ENCODE measurements at places on chromosomes 7 and 10. TPM values are rescaled to one million over a fixed set of nuclear protein-coding genes. Genes with fewer than 3 reads are reported as not detected.

GRCh38 chr7:37930226-37930948 is 9.9 kb downstream of the EPDR1 start:
- H3K27me3 ChIP-seq, result no peaks in the 10 kb centered on the region
- H3K4me3 ChIP-seq, result no peak overlapping the region
- no peaks in the 10 kb centered on the region for H3K4me1 ChIP-seq
- no peak for DNase-seq
- H3K36me3 ChIP-seq, result no peaks in the 10 kb centered on the region

DNA sequence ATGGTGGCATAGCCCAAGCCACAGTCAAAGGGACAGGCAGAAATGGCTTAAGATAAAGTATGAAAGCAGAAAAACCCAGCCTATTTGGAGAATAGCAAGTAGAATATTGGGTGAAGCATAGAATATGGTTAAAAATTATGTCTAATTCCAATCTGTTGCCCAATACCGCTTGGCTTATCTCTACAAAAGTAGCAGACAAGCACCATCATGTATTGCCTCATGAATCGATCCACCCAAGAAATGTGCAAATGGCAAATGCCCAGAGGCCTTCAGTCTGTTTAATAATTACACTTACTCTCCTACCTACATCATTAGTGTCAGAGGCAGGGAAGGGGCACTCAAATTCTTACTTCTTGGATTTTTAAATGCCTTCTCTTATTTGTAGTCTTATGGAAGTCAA is 130.9 kb upstream of the ADAM12 start:
- no peaks in the 10 kb centered on the region for H3K36me3 ChIP-seq
- H3K4me3 ChIP-seq, result no peak overlapping the region
- no peak overlapping the region for H3K27ac ChIP-seq
- H3K27me3 ChIP-seq, result peaks cover 10% of the 10 kb centered on the region

DNA sequence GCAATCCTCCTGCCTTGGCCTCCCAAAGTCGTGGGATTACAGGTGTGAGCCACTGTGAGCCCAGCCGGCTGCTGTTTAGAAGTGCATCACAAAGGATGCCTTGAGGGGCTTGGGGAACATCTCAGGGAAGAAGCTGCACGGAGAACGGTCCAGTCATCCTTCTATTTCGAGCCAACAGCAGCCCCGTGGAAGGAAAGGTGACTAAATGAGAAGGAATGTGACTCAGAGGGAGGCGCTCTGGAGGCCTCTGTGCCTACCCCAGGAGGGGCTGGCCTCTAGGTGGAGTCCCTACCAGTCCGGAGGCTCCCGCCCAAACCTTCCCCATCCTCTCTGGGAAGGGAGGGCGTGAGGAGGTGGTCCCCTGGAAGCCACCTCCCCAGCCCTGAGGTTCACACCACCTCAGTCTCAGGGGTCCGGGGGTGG is 76.2 kb downstream of the CTBP2 start:
- peaks cover 8% of the 10 kb centered on the region for H3K4me1 ChIP-seq
- H3K27ac ChIP-seq, result peak overlapping the region; percentile 61
- no peaks in the 10 kb centered on the region for H3K27me3 ChIP-seq
- DNase-seq, result no peak
- no peak overlapping the region for H3K4me3 ChIP-seq

GRCh38 chr7:116334555-116334954 is 124.2 kb downstream of the TES start:
- peaks cover 5% of the 10 kb centered on the region for H3K4me1 ChIP-seq
- no peaks in the 10 kb centered on the region for H3K36me3 ChIP-seq
- H3K4me3 ChIP-seq, result no peak overlapping the region
- H3K27ac ChIP-seq, result no peak overlapping the region
- DNase-seq, result no peak

GRCh38 chr10:119378737-119379067 is 163.8 kb downstream of the RGS10 start:
- no peaks in the 10 kb centered on the region for H3K36me3 ChIP-seq
- no peak overlapping the region for H3K4me3 ChIP-seq
- H3K4me1 ChIP-seq, result no peaks in the 10 kb centered on the region

GRCh38 chr10:131490991-131491594 is 179.6 kb upstream of the TCERG1L start:
- no peak overlapping the region for H3K27ac ChIP-seq
- H3K4me1 ChIP-seq, result no peaks in the 10 kb centered on the region
- no peaks in the 10 kb centered on the region for H3K36me3 ChIP-seq
- no peak overlapping the region for H3K4me3 ChIP-seq
- no peak for DNase-seq

DNA sequence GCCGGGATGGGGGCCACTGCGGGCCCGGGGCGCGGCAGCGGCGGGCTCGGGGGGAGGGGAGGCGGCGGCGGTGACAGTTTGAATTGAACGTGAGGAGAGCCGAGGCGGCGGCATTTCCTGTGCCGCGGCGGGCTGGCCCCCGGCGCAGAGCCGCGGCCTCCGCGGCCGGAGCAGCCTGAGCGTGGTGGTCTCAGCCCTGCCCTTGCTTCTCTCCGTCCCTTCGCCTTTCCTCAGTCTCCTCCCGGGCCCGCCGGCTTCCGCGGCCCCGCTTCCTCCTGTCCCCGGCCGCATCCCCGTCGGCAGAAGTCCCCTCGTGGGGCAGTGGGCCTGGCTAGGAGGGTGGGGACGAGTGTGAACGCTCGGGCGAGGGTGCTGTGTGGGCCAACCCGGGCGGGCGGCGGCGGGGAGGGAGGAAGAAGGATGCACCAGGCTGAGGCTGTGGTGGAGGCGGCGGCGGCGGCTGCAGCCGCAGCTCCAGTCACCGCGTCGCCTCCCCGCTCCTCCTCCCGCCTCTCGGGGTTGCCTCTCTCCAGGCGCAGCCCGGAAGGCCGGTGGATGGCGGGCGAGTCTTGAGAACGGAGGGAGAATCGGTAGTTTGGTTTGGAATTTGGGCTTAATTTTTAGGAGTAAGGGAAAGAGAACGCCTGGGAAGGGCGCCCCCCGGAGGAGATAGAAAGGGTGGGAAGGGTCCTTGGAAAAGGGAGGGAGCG is 690 bp downstream of the SEPTIN7 start:
- peaks cover 1% of the 10 kb centered on the region for H3K4me1 ChIP-seq
- H3K27ac ChIP-seq, result peak overlapping the region; percentile 94
- no peaks in the 10 kb centered on the region for H3K36me3 ChIP-seq
- DNase-seq, result peak; percentile 78
- peak overlapping the region; percentile 93 for H3K4me3 ChIP-seq
- no peaks in the 10 kb centered on the region for H3K27me3 ChIP-seq

GRCh38 chr10:56537984-56538383 is 176.9 kb upstream of the ZWINT start:
- H3K4me1 ChIP-seq, result no peaks in the 10 kb centered on the region
- H3K27ac ChIP-seq, result no peak overlapping the region
- no peak overlapping the region for H3K4me3 ChIP-seq
- H3K36me3 ChIP-seq, result no peaks in the 10 kb centered on the region
- no peak for DNase-seq

DNA sequence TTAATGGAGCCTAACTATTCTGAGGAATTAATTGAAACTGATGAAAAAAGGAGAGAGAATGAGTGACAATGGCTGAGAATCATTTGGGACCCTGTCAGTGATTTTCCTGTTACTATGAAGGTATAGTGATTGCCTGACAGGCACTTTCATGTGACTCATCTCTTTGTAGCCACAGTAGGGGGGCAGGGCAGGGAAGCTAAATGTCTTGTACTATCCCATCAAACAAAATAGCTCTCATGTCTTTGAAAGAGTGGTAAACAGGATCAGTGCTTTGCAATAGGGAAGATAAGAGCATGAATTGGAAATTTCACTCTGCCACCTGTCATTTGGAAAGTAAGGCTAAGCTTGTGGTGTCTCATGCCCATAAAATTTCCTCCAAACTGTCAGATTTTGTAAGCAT is 94.5 kb upstream of the GSDME start:
- H3K27ac ChIP-seq, result no peak overlapping the region
- H3K27me3 ChIP-seq, result no peaks in the 10 kb centered on the region
- no peaks in the 10 kb centered on the region for H3K4me1 ChIP-seq
- no peak overlapping the region for H3K4me3 ChIP-seq
- no peak for DNase-seq
- H3K36me3 ChIP-seq, result no peaks in the 10 kb centered on the region

- no peak overlapping the region for H3K4me3 ChIP-seq
- H3K36me3 ChIP-seq, result no peaks in the 10 kb centered on the region
- peaks cover 2% of the 10 kb centered on the region for H3K27me3 ChIP-seq
- no peak for DNase-seq
- no peaks in the 10 kb centered on the region for H3K4me1 ChIP-seq
- H3K27ac ChIP-seq, result no peak overlapping the region
Measured at GRCh38 chr7:154871507-154871906, 131.4 kb downstream of the PAXIP1 start.

GRCh38 chr7:15489383-15489782 is 72.4 kb downstream of the AGMO start:
- no peaks in the 10 kb centered on the region for H3K27me3 ChIP-seq
- DNase-seq, result no peak
- H3K4me1 ChIP-seq, result no peaks in the 10 kb centered on the region
- H3K36me3 ChIP-seq, result no peaks in the 10 kb centered on the region
- H3K4me3 ChIP-seq, result no peak overlapping the region

DNA sequence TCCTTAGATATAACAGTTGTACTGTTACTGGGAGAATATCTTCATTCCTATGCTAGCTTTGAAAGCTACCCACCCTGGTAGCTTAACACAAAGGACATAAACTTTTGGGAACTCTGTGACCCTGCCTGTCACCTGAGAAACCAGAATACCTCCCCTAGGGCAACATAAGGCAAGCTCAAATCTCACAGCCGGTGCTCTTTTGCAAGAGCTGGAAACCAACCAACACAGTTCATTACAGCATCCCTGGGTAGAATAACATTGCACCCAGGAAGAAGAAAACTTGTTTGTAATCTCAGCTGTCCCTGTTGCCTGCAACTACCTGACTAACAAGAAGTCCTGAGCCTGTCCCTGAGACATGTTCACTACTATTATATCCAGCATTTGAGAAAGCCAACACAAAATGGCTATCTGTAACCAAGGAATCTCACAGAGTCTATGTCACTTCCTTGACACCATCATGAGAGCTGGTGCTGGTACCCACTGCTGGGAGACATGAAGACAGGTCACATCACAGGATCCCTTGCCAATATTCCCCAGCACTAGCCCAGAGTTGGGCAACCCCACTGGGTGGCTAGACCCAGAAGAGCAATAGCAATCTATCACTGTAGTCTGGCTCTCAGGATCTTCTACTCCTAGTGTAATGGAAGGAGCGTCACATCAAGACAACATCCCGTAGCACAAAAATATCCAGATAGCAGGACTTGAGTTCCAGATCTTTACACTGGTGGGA is 31.3 kb downstream of the AKR1C3 start:
- H3K4me1 ChIP-seq, result peaks cover 36% of the 10 kb centered on the region
- no peaks in the 10 kb centered on the region for H3K27me3 ChIP-seq
- H3K27ac ChIP-seq, result peak overlapping the region; percentile 51
- peaks cover 14% of the 10 kb centered on the region for H3K36me3 ChIP-seq
- H3K4me3 ChIP-seq, result no peak overlapping the region
- no peak for DNase-seq

DNA sequence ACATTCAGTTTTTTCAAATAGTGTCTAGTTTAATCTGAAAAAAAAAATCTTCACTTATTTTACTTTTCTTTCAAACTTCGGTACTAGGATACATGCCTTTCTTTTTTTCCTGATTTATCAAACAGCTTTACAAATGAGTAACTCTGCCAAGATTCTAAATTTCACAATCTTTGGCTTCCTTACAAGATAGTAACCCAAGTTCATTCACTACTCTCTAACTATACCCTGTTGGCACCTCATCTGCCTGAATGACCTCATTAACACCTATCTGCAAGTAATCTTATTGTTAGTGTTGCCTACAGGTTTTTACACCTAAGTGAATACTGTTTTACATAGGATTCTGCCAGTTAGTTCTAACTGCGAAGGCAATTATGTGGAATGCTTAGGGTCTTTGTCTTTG is 159.8 kb downstream of the FOXP2 start:
- no peak overlapping the region for H3K27ac ChIP-seq
- no peaks in the 10 kb centered on the region for H3K4me1 ChIP-seq
- no peak for DNase-seq
- H3K4me3 ChIP-seq, result no peak overlapping the region
- H3K27me3 ChIP-seq, result no peaks in the 10 kb centered on the region
- H3K36me3 ChIP-seq, result no peaks in the 10 kb centered on the region

DNA sequence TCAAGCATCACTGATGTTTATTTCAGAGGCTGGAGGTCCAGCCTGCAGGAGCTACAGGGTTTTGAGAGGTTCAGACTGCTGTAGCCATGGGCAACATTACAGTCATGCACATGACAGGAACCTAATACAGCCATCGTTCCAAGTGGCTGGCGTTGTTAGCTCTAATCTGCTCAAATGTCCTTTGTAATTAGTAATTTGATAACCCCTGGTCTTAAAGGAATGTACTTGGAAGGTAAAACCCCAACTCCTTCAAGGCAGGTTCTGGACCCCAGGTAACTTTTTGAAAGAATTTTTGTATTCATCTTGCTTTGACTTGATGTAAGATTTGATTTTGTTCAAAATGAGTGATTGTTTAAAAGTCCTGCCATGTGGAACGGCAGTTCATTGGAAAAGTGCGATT is 34.7 kb upstream of the FOXI2 start:
- no peak overlapping the region for H3K27ac ChIP-seq
- DNase-seq, result no peak
- no peaks in the 10 kb centered on the region for H3K4me1 ChIP-seq
- H3K27me3 ChIP-seq, result no peaks in the 10 kb centered on the region

- H3K36me3 ChIP-seq, result no peaks in the 10 kb centered on the region
- no peak for DNase-seq
- H3K4me1 ChIP-seq, result peaks cover 13% of the 10 kb centered on the region
- no peak overlapping the region for H3K4me3 ChIP-seq
Measured at GRCh38 chr10:42652858-42653257, 14.5 kb upstream of the ZNF33B start.

DNA sequence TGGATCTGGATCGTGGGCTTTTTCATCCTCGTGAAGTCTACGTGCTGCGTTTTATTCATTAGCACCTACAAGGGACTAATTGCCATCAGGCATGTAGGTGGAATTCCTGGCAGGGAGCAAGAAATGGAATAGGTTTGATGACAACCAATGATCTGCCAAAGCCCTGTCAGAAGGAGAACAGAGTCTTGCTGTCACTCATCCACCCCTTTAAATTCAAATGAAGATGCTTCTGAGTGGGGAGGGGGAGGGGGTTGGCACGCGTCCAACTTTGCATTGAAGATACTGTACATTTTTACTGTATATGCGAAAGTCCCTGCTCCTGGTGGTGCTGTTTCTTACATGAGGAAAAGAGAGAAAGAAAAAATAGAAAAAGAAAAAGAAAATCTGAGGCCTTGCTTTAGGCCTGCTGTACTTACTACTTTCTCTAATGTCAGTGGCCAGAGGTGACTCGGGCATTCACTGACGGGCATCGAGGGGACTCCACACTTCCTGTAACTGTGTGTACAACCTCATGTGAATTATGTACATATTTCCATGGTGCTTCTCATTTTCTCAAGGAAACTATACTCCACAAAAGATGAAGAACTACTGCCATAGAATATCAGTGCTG is 569.1 kb downstream of the INHBA start:
- H3K4me1 ChIP-seq, result no peaks in the 10 kb centered on the region
- no peaks in the 10 kb centered on the region for H3K36me3 ChIP-seq
- no peak overlapping the region for H3K4me3 ChIP-seq
- no peaks in the 10 kb centered on the region for H3K27me3 ChIP-seq

- H3K27ac ChIP-seq, result no peak overlapping the region
- H3K27me3 ChIP-seq, result no peaks in the 10 kb centered on the region
- H3K4me1 ChIP-seq, result no peaks in the 10 kb centered on the region
- H3K36me3 ChIP-seq, result no peaks in the 10 kb centered on the region
- H3K4me3 ChIP-seq, result no peak overlapping the region
Measured at GRCh38 chr7:123494193-123494796, 40.1 kb downstream of the IQUB start.

Gene ELN
- total RNA-seq, result 16.3 TPM

Gene VWC2
- total RNA-seq, result not detected

Gene CHCHD2
- total RNA-seq, result 182 TPM

Gene PRSS2
- not detected for total RNA-seq

Gene SFTPA2
- not detected for total RNA-seq

Gene CNPY1
- not detected for total RNA-seq

Gene ASAH2
- total RNA-seq, result 0.75 TPM
